NCI-H1092 (cell line): ENCODE measurements at places on chromosomes 2 and 18.

DNA sequence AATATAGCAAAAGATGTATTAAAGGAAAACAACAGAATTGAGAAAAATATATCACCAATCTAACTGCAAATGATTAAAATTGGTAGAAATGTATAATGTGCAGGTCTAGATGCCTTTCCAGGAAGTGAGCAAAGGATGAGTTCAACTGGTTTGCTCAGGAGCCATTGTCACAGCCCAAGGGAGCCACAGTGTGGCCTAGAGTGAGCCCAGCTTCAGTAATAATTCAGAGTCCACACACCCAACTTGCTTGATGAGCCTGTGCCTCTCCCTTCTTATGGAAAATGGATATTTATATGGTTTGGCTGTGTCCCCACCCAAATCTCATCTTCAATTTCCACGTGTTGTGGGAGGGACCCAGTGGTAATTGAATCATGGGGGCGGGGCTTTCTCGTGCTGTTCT lies 92.2 kb upstream of the ASAP2 start:
- DNase-seq = no peak

DNA sequence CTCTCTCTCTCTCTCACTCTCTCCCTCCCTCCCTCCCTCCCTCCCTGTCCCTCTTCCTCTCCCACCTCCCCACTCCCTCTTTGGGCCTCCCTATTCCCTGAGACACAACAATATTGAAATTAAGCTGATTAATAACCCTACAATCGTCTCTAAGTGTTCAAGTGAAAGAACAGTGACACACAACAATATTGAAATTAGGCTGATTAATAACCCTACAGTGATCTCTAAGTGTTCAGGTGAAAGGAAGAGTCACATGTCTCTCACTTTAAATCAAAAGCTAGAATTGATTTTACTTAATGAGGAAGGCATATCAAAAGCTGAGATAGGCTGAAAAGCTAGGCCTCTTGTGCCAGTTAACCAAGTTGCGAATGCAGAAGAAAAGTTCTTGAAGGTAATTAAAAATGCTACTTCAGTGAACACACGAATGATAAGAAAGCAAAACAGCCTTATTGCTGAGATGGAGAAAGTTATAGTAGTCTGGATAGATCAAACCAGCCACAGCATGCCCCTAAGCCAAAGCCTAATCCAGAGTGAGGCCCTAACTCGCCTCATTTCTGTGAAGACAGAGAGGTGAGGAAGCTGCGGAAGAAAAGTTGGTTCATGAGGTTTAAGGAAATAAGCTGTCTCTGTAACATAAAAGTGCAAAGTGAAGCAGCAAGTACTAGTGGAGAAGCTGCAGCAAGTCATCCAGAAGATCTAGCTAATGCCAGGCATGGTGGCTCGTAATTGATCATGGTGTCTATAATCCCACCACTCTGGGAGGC lies 21.3 kb downstream of the MALT1 start:
- no peak for DNase-seq

GRCh38 chr18:31049189-31049588 lies 6.6 kb upstream of the DSC3 start:
- no peak for DNase-seq

DNA sequence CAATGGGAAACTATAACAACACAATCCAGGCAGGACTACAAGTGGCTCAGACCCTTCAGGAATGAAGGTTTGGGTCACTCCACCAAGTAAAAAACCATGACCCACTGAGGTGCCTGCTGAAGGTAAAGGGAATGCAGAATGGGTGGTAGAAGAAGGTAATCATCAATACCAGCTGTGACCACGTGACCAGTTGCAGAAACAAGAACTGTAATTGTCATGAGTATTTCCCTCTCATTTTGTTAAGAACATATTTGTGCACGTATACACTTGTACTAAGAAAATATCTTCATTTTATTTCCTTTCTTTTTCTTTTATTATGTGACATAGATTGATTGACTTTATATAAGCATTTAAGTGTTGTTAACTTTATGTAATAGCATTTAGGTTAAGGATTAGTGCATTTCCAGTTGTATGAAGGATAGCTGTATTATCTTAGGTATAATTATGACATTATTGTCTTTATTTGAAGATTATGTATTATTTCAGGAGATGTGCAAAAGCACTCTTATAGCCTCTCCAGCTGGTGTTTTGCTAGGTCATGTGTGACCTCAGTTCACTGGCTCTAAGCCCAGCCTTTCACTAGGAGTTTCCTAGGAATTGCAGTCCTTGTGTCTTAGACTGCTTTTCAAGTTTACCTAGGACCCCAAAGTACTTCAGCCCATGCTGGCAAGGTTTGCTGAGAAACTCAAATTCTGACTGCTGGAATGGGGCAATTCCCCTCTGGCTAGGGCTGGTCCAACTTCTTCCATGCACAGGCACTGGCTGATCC lies 125.7 kb upstream of the DPP10 start:
- DNase-seq = no peak

DNA sequence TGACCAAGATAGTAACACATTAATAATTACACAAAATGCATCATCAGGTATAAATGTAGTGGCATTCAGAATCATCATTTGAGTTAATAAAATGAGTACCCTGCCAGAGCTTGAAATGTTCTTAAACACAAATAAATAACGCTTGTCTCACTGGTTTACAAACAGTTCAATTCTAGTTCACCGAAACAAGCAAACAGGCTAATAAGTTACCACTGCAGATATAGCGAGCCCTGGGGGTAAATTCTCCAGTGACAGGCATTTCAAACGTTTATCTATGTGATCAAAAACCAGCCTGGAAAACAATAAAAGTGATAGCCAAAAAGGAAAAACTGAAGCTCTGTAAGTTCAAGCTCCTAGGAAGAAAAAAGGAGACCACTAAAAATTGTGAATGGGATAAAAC lies 152.6 kb downstream of the THADA start:
- DNase-seq = no peak
